Sigmoid colon (tissue), 7 donors: ENCODE measurements at places on chromosomes 3 and 15. TPM values are rescaled to one million over a fixed set of nuclear protein-coding genes. Genes with fewer than 3 reads are reported as not detected.

RHCG gene
- total RNA-seq = not detected

GRCh38 chr3:102346897-102347296 lies 87.9 kb upstream of the ZPLD1 start:
- DNase-seq = no peak

DNA sequence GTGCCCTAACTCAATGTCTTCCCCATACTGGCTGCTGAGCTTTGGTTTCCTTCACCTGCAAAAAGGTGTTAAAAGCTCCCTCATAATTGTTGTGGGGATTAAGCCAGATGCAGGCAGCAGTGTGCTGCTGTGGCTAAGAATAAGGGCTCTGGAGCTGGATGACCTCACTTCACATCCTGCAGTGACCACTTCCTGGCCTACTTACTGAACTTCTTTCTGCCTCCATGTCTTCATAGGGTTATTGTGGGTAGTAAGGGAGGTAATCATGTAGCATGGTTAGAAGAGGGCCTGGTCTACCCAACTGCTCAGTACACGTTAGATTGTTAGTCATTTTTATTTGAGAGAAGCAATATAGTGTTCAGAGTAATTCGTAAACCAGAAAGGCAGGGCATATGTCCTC lies 18.4 kb downstream of the GYG1 start:
- DNase-seq = no peak

DNA sequence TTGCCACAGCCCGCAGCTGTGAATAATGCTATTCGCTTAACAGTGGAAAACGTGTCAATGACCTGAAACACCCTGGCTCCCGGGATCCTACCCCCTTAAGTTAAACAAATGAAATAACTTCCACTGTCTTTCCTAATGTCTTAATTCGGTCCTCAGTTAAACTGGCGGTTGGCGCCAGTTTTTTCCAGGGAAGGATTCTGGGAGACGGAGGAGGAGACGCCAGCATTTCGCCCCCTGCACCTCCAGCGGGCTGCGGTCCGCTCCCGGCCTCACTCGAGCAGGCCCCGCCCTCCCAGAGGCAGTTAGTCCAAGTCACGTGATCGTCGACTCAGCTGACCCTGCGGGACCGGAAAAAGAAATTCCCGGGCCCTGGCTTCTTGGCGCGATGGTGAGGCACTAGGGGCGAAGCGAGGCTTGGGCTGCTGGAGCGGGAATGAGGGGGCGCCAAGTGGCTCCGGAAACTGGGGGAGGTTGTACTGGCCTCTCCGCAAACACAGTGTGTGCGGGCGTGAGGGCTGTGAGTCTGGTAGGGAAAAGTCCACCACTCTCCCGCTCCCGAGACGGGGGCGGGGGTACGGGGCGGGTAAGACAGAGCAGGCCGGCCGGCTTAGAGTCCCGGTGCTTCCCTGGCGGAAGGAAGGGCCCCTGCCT lies at the start of gene COMMD4:
Gene COMMD4, plus strand, starts transcription at position 359 of the 651 bp plus-strand sequence. Its CDS starts 27 bp downstream, at position 386.
- DNase-seq = peak; percentile 99

EFCC1 gene
- 5.3 TPM for total RNA-seq

GRCh38 chr15:88896333-88897033 lies 1.1 kb upstream of the HAPLN3 start:
- no peak for DNase-seq

DNA sequence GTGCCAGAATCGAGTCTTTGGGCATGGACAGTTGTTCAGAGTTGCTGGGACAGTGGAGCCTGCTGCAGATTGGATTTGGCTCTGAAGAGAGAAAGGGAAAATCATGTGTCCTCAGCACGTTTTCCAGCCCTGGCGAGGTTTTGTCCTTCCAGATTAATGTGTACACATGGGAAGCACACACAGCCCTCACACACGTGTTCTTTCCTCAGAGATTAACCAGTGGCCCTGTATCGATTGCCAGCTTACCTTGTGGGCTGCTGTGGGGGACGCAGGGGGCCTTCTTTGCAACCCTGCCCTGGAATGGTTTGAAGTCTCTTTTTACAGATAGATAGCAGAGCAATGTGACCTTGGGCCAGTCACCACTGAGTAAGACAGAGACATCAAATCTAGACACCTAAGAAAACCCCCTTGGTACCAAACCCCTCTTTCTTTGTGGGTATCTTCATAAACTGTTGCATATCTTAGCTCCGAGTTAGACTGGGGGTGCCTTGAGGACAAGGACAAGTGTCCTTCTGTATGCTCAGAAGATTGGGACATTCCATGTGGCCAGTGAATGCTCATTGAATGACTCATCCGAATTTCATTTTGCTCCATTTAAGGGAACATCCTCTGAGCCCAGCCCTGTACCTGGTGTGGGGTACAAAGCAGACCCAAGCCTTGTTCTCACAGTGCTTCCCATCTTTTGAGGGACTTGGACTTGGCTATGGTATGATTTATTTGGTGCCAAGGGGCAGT lies 48.0 kb downstream of the SMAD6 start:
- DNase-seq = peak; percentile 30

RNU5B-1 gene
- total RNA-seq = not detected

DNA sequence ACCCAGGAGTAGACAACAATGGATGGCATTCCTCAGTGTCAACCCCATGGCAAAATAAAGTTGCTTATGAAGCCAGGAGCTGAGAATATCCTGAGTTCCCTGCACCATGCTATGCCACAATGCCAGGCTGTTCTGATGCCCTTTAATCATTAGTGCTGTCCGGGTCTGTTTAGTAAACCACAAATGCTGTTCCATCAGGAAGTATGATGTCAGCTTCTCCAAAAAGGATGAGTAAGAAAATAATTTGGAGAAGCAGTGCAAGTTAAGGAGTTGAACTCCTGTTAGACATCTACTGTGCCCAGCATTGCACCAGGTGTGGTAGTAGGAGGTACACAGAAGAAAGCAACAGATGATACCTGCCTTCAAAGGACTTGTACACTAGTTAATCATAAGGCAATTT lies 67.9 kb upstream of the GUCA1C start:
- no peak for DNase-seq

GRCh38 chr3:115655761-115656282 lies 32.5 kb downstream of the GAP43 start:
- DNase-seq = no peak

- no peak for DNase-seq
Measured at GRCh38 chr3:41338276-41338675, 139.0 kb downstream of the CTNNB1 start.

TAMM41 gene
- total RNA-seq = 6.7 TPM

- no peak for DNase-seq
Measured at GRCh38 chr15:24617646-24618045, 57.9 kb upstream of the NPAP1 start.

- DNase-seq = no peak
Measured at GRCh38 chr15:62549345-62549970, 384.4 kb upstream of the C2CD4B start.

DNA sequence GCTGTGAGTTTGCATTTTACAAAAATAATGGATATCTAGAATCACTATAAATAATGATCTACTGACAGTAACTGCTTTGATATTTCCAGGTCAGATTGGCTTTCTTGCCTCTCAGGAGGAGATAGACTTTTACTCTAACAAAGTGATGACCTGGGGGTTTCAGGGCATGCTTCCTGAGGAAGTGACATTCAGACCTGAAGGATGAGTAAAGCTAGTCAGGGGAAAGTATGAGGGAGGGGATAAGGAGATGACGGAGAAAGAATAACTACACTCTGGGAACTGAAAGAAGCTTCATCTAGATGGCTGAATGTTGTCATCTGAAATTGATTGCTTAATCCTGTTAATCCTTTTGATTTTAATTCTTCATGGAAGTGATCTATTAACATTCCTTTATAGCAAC lies 32.2 kb downstream of the ARMC8 start:
- no peak for DNase-seq

- DNase-seq = no peak
Measured at GRCh38 chr3:123123716-123124616, 57.1 kb downstream of the PDIA5 start.

SST gene
- total RNA-seq = 3.0 TPM

DNA sequence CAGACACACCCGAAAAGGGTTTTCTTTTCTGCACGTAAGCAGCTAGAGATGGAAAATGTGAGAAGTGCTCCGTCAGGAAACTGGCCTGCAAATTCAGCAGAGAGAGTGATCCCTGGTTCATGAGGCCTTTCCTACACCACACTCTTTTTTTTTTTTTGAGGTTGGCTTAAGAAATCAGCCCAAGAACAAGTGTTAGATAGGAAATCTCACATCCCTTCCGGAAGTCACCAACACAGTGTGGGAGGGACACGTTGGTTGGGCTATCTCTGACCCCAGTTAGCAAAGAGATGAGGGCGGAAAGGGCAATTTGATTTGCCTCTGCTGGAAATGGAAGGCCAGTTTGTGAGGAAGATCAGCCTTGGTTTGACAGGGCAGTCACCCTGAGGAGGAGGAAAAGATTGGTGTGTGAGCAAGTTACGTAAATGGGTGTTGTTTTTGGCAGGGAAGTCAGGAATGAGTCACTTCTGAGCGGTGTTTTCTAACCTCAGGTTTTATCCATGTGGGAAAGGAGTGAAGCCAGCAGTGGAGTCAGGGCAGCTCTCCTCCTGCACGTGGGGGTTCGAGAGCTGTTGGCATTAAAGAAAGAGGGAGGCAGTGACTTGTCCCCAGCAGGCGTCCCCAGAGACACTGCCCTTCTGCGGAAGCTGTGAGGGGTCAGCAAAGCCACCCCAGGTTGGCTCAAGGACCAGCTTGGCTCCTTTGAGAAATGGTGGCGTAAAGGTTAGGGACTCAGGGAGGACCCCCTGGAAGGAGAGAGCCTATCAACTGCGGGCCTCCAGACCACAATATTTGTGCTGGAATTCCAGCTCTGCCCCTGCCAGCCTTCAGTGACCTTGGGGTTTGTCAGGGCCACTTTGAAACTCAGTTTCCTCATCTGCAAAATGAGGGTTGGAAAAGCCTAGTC lies 237.6 kb upstream of the BHLHE40 start:
- DNase-seq = peak; percentile 83

- DNase-seq = no peak
Measured at GRCh38 chr3:77420336-77420735, 380.4 kb downstream of the ROBO2 start.

DNA sequence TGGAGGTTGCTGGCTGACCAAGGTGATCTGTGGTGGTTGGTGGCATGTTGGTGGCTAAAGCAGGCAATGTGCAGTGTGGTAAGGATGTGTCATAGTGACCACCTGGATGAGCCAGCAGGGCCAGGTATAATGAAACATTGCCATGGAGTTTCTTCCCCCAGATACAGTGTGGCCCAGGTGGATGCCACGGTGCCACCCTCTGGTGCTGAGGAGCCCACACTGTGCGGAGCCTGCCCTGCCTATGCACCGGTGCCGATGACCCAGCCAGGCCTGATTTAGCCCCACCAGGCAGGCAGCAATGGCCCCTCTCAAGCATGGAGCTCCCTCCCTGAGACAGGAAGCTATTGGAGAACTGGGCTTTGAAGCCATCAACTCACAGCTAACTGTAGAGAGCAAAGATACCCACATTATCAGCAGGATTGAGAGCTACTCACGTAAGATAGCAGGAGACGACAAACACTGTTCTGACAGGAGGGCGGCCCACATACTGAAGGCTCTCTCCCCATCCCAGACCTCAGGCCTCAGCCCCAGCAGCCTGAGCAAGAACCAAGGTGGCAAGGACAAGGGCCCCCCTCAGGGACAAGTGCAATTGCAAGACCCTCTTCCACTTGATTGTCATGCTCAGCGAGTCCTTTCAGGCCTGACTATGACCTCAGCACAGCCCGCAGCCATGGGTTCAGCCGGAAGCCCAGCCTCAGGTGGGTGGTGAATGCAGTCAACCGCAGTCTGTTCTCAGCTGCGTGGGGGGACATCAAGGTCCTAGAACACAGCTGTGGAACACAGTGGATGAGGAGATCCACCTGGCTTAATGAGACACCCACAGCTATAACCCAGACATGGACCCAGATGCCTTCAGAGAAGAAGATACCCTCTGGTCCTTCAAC lies 82.8 kb upstream of the CDV3 start:
- DNase-seq = no peak

- DNase-seq = no peak
Measured at GRCh38 chr3:129947538-129948240, 26.8 kb upstream of the TRH start.

GOLGA6B gene
- not detected for total RNA-seq

DNA sequence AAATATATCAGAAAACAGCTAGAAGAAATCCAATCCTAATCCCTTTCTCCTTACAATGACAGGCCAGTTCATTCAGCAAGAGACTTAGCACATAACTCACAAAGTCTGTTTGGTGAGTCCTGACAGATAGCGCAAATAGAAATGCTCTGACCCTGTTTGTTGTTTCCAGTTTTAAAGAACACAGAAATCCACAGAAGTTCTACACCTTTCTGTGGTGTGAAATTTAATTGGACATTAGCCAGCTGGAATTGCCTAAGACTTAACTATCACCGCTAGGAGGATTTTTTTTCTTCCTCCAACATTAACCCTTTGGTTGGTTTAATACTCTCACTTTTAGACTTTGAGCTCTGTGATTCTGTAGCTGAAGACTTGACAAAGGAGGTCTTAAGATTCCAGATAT lies 30.8 kb downstream of the HDC start:
- no peak for DNase-seq

MUC20 gene
- 3.3 TPM for total RNA-seq

GRCh38 chr15:50083424-50084025 lies 35.5 kb downstream of the ATP8B4 start:
- no peak for DNase-seq

GRCh38 chr3:170776887-170777563 lies 93.0 kb downstream of the RPL22L1 start:
- DNase-seq = no peak

- DNase-seq = no peak
Measured at GRCh38 chr3:154095832-154096421, 25.3 kb upstream of the ARHGEF26 start.
